ENCODE measurements at places on chromosomes 2 and 18.

DNA sequence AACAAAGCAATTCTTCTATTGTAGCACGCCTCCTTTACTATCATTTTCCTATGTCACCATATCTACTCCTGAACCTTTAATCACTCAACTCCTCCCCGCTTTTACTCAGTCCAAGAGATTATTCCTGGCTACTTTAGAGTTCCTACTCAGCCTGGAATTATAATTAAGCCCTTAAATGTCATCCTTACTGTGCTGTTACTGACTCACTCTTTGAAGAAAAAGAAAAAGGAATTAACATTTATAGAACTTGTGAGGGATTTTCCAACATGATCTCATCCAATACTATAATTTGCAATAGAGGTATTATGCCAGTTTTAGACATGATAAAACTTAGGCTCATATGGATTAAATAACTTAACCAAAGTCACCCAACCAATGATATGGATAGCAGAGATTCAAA is 61.7 kb downstream of the CCDC88A start:
- DNase-seq: peak; percentile 25

GRCh38 chr18:36572135-36572856 is 256.5 kb downstream of the TPGS2 start:
- peak; percentile 75 for DNase-seq

GRCh38 chr2:173874894-173875237 is 90.3 kb downstream of the SP3 start:
- no peak for DNase-seq

DNA sequence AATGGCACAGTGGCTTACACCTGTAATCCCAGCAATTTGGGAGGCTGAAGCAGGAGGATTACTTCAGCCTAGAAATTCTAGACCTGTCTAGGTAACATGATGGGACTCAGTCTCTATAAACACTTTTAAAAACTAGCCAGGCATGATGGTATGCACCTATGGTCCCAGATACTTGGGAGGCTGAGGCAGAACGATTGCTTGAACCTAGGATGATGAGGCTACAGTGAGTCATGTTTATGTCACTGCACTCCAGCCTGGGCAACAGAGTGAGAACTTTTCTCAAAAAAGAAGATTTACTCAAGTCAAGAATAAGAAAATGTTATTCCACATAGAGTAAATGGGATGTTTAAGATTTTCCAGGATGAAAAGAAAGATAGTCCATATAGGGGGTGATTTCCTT is 158.6 kb downstream of the HNMT start:
- no peak for DNase-seq

- DNase-seq: no peak
Measured at GRCh38 chr2:108069515-108070310, 83.4 kb downstream of the SLC5A7 start.

GRCh38 chr2:142531377-142531776 is 346.1 kb upstream of the KYNU start:
- no peak for DNase-seq

GRCh38 chr2:226873826-226874225 is 38.0 kb downstream of the RHBDD1 start:
- DNase-seq: no peak

DNA sequence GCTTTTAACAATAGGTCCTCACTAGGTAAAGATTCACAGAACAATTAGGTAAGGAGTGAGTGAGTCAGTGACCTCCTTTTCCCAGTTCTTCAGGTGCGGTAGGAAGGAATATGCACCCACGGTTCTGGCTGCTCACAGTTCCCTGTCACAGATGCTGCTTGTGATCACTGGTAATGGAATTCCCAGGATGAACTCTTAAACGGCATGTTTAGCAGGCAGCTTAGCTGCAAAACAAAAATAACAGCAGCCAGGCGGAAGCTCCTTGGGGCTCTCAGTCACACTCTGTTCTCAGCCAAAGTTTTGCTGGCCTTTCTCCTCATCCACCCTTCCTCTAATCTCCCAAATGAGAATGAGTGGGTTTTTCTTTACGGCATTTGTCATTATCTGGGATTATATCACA is 274.5 kb downstream of the MYT1L start:
- no peak for DNase-seq

DNA sequence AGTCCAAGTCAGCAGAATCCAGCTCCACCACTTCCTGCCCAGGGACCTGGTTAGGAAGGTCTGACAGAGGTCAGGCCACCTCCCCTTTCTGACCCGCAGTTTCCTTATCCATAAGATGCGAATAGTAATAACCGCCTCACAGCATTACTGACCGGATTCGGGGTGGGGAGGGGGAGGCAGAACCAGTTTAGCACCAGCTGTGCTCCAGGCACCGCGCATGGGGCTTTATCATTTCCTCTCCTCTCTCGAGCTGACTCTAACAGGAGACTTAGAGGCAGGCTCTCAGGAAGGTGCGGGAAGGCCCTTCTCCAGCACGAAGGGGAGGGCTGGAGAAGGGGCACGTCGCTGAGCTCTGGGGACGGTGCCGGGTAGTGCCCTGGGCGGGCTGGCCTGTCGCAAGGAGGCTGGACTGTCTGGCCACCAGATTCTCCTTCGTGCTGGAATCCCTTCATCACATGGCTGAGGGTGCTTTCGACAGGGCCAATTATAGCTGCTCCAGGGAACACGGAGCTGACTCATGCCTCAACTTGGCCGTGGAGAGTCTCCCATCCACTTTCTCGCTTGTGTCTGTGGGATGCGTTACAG is 5.7 kb downstream of the EHD3 start:
- DNase-seq: peak; percentile 49

- DNase-seq: peak; percentile 88
Measured at GRCh38 chr2:111072220-111072871, 48.4 kb upstream of the BCL2L11 start.

GRCh38 chr2:74915743-74916142 is 42.7 kb upstream of the POLE4 start:
- DNase-seq: peak; percentile 40

DNA sequence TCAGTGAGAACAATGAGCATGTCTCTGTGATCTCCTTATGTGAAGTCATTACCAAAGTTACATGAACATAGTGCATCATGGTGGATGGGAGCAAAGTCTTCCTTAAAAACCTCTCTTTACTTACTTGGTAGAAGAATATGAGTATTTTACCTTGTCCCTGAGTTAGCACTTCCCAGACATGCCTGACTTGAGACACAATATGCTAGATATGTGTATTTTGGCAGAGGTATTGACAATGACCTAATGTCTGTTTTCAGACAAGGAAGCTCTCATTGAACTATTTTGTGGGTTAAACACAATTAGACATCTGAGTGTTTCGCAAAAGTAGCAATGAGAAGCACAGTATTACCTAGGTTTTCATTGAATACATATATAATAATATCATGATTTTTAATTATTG is 99.1 kb upstream of the MC4R start:
- peak; percentile 53 for DNase-seq

- DNase-seq: no peak
Measured at GRCh38 chr2:105842555-105842954, 97.8 kb downstream of the NCK2 start.

DNA sequence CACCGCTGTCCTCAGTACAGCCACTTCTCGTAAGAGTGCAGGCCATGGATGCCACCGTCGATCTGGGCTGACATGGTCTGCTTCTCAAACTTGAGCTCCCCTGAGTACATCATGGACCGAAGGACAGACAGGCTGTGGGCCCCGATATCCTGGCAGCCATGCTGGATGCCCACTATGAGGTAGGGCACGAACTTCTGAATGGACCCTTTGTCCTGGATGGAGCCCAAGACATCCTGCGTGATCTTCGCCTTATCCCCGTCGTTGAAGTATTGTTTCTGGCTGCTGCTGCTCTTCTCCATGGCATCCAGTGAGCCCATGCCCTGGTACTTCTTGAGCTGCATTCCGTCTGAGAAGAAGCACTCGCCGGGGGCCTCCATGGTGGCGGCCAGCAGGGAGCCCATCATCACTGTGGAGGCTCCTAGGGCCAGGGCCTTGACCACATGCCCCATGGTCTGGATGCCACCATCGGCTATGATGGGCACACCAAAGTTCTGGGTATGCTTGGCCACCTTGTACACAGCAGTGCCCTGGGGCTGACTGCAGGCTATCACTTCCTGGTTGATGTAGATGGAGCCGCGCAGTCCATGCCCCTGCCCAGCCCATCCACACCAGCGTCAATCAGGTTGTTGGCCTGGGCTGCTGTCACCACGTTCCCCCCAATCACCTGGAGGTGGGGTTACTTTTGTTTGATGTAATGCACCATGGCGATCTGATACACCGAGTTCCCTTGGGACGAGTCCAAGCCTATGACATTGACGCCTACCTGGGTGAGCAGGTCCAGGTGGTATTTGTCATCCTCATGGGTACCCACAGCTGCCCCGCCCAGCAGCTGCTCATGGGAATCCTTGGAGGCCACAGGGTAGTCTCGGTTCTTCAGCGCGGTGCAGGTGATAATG is 21.8 kb downstream of the CFLAR start:
- DNase-seq: no peak

- no peak for DNase-seq
Measured at GRCh38 chr2:27264253-27264752, 1.5 kb upstream of the SLC30A3 start.

DNA sequence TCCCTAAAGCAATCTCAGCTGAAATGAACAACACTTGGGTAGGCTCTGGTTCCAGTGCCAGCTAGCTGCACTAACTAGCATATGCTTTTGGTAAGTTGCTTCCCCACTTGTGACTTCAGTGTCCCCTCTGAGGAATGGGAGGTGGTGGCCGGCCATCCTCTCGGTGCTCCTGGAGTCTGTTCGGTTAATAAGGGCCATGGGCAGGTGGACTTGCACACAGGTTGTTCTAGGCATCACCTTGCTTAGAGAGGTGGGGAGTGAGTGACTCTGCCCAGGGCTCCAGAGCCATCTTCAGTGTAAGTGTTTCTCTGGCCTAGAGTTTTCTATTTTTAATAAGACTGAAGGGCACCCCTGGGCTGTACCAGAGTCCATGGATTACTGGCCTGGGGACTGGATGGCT is 18.8 kb upstream of the TAF1B start:
- no peak for DNase-seq
